ENCODE measurements at places on chromosomes 6 and 20. TPM values are rescaled to one million over a fixed set of nuclear protein-coding genes. Genes with fewer than 3 reads are reported as not detected.

- DNase-seq = no peak
Measured at GRCh38 chr6:36607683-36608386, 13.7 kb downstream of the SRSF3 start.

DNA sequence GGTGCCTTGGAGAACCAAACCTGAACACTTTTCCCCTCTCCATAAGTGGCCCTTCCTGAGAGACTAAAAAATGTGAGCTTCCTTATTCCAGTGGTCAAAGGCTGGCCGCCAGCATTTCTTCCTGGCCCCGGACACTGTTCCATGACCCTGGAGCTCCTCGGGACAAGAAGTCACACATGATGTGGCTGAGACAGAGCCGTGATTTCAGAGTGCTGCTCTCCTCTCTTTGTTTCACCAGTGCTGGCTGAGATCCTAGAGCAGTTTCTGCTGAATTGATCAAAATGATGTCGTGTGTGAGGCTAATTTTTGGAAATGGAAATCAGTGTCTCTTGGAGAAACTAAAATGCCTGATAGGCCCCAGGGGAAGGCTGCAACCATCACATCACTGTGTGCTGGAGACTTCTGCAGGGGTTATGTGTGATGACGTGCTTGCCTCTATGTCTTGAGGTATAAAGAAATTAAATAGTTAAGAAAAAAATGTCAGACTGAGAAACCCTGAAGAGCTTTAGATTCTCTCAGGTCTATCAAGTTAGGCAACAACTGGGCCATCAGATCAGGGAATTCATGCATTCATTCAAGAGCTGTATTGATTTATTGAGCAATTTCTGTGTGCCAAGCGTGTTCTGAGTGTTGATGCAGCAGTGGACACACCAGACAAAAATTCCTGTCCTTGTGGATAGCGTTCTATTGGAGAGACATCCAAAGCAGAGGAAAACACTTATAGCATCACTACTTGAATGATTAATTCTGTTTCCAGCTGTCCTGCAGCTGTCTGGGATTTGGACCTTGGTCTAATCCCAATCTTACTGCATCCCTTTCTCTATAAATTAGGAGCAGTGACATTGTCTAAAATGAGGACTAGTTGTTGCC lies 72.7 kb upstream of the CCN6 start:
- no peak for DNase-seq

- no peak for DNase-seq
Measured at GRCh38 chr6:64987066-64987465, 720.0 kb downstream of the EYS start.

Gene KIFC1
- 4.8 TPM for total RNA-seq

Gene CCDC170
- not detected for total RNA-seq

Gene PBOV1
- not detected for total RNA-seq

Gene RHAG
- 3.5 TPM for total RNA-seq

Gene ZNF391
- total RNA-seq = 1.9 TPM

Data from hematopoietic multipotent progenitor cell (in vitro differentiated cells).